ENCODE measurements at places on chromosomes 12 and 14. TPM values are rescaled to one million over a fixed set of nuclear protein-coding genes. Genes with fewer than 3 reads are reported as not detected.

The GLS2 gene
- total RNA-seq = not detected

The TROAP gene
- 3.7 TPM for total RNA-seq

The PRKCH gene
- total RNA-seq = 1.4 TPM

The TPPP2 gene
- not detected for total RNA-seq

The WNT1 gene
- not detected for total RNA-seq

The DPPA3 gene
- total RNA-seq = not detected

The HOXC6 gene
- 0.28 TPM for total RNA-seq

The PPM1H gene
- 0.92 TPM for total RNA-seq

The CLEC2B gene
- 22.3 TPM for total RNA-seq

The AVPR1A gene
- total RNA-seq = under 0.01 TPM

The NGB gene
- total RNA-seq = not detected

The SLCO1B1 gene
- not detected for total RNA-seq
